ENCODE measurements at places on chromosomes 4 and X.

GRCh38 chrX:145549496-145549895 is 268.1 kb upstream of the SLITRK2 start:
- no peak for DNase-seq

- no peak for DNase-seq
Observed at GRCh38 chrX:120731386-120731785, 101.5 kb upstream of the C1GALT1C1 start.

DNA sequence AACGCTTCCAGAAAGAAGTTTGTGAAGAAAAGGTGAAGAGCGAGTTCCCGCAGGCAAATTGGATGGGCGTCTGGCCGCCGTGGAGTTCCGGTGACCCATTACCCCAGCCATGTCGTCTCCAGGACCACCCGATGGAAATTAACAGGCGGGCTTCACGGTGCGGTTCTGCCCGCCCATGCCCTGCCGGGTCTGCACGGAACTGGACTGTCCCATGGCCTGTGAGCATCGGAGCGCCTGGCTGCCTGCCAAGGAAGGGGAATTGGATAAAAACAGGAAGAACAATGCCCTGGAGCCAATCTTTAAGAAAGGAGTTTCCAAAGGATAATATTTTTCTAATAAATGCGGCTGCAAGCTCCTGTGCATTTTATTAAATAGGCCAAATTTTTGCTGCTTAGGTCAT is 319.8 kb upstream of the SLC7A11 start:
- DNase-seq = no peak

DNA sequence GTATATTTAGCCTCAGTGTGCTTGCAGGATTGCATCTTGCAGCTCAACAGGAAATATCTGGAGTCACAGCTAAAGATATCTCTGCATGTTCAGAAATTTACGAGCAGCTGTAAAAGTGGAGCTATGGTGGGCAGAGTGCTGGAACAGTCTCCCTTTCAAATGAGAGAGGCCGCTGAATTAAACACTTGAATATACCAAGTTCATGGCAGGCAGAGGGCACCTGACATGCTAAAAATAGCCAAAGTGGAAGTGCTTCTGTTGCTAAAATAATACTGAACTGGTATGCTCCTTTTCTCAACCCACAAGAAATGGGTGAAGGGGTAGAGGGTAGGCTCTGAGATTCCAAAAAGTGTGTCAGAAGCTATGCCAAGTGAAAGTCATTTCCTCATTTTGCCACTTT is 98.1 kb downstream of the MGST2 start:
- no peak for DNase-seq

GRCh38 chr4:8070736-8071718 is 87.6 kb downstream of the ABLIM2 start:
- DNase-seq = no peak

DNA sequence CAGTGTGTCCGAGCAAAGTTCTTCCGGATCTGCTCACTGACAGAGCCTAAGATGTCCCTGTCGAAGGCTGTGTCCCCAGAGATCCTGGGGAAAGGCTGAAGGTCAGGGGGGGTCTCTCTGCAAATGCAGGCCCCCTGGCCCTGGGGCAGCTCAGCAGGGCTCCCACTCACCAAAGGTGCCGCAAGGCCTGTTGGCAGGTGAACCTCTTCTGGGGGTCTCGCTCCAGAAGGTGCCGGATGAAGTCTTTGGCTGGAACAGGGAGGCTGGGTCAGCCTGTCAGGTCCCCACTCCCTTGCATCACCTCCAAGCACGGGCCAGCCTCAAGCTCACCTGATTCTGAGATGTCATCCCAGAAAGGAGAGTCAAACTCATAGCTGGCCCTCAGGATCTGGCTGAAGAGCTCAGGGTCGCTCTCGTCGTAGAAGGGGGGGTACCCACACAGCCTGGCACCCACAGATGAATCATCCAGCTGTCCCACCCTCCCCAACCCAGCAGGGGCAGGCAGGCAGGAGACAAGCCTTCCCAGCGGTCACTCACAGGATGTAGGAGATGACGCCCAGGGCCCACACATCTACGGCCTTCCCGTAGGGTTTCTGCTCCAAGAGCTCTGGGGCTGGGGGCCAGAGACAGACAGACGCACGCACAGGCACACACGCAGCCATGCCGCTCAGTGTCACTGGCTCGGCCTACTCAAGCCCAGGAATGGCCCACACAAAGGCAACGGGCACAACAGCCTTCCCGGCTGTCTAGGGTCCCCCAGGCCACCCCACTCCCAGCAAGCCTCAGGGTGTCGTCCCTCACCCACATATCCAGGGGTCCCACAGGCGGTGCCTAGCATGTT is 2.6 kb downstream of the PNCK start:
- DNase-seq = no peak

- no peak for DNase-seq
Observed at GRCh38 chr4:184200296-184200695, 17.4 kb downstream of the ENPP6 start.

GRCh38 chrX:18961686-18962085 is 22.2 kb downstream of the PHKA2 start:
- DNase-seq = no peak

DNA sequence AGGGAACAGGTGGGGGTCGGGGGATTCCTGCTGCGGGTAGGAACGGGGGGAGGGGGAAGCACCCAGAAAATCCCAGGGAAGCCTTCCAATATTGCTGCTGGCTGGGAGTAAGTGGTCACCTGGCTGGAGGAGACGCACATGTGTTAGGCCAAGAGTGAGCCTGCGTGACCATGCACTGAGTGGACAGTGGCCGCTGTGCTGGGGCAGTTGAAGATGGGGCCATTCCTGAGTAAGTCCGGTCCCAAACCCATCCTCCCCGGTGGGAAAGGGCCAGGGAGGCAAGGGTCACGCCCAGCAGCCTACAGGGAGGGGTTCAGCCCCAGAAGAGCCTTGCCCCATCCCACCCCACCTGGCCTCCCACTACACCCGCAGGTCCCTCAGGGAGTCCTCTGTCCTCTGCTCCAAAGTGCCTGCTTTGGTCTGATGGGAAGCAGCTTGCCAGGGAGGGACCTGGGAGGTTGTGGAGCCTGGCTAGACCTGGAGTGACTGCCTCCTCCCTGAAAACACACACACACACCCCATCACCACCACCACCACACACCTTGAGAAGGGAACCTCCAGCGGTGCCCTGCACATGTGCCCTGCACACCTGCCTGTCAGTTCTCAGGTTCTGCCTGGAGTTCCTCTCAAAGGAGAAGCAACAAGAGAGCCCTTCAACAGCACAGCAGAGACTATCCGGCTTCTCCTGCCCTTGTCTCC is 6.1 kb downstream of the L1CAM start:
- DNase-seq = no peak

GRCh38 chrX:121032531-121032930 is 14.9 kb upstream of the GLUD2 start:
- DNase-seq = no peak

GRCh38 chr4:48858130-48858529 is 27.2 kb downstream of the OCIAD1 start:
- no peak for DNase-seq

- no peak for DNase-seq
Observed at GRCh38 chr4:186979961-186980745, 256.5 kb upstream of the FAT1 start.

- no peak for DNase-seq
Observed at GRCh38 chr4:37734989-37735388, 48.8 kb upstream of the RELL1 start.

DNA sequence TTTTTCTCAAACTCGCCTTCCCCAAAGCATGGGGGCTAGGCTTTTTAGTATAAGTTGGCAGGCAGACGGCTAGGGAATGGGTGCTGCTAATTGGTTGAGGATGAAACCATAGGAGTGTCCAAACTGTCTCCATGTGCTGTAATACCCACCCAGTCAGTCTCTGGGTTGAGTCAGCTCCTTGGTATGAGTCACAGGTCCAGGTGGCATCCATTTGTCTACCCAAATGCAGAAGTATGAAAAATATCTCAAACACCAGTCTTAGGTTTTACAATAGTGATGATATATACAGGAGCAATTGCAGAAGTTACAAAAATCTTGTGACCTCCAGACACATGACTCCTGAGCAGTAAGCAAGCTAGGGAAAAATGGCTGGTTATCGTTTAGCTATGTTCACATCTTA is 27.4 kb upstream of the CCSER1 start:
- DNase-seq = peak; percentile 14

DNA sequence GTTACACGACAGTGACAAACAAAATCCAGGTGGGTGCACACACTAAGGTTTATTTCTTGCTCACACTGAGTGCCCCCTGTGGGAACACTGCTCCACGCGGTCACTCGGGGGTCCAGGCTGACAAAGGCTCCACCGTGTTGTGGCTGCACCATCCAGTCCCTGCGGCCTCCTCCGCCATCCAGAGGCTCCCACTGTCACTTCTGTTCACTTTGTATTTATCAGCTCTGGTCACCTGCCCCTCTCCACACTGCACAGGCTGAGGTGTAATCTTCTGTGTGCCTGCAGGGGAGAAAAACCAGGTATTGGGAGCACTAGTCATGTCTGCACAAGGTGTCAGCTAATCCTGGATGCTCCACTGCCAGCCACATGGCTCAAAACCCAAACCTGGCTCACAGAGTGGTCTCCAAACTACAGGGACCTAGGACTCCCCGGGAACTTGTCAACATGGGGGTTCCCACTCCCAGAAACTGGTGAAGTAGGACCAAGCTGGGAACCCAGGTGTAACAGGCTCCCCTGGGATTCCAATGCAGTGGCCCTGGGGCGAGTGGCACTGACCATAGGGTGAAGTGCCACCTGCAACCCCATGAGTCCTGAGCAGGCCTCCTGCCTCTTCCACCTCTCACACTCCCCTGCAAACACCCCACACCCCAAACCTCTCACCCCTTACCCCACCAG is 25.5 kb downstream of the HMX1 start:
- DNase-seq = no peak

All from kidney epithelial cell (primary cell).